Glomerular endothelial cell (primary cell): ENCODE measurements at places on chromosomes 16 and 17.

DNA sequence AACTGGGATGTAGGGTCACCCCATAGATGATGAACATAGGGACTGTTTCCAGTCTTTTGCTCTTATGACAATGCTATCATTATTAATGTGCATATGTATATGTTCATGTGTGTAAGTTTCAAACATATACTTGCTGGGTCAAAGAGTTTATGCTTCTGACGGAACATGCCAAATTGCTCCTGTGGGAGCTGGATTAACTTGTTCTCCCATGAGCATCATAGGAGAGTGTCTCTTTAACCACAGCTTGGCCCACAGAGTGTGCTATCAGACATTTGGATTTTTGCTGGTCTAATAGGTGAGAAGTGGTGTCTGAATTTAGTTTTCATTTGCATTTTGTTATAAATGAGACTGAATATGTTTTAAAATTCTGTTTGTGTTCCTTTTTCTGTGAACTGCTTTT is 22.3 kb upstream of the ADORA2B start:
- no peak for DNase-seq

DNA sequence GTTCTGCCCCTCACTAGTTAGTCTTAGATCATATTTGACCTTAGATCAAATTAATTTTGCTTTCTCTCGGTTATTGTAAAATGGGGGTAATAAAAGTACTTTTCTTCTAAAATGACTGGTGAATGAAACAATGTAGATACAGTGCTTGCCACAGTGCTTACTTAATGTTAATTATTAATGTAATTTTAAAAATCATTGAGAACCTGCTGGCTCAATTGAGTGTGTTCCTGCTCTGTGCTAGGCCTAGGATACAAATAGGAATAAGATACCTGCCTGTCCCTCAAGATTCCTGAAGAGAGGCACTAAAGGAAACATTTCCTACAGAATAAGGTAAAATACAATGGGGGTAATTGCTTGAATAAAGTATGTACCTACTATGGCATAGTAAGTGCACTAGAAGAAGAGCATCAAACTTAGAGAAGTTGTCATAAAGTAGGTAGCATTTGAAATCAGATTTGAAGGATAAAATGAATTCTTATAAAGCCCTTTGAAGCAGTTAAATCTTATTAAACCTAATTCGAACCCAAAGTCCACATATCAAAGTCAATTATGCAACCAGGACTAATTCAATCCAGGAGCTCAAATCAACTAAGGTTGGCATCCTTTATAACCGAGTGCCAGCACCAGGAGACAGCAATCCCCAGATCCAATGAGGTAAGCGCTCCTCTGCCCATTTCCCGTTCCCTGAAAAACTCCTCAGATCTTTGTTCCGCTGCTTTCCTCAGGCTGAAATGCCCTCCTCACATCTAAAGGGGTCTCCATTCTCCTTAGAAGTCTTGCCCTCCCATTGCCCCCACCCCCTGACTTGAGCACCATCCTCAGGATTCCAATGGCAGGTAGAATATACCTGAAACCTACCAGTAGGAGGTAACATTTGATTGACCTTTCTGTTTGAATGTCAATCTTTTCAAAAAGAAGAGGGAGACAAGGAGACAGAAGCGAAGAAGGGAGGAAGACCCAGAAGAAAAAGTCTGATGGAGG is 2.4 kb upstream of the MED13 start:
- no peak for DNase-seq

- no peak for DNase-seq
Measured at GRCh38 chr17:81869221-81870130, 1.7 kb downstream of the ARHGDIA start.

DNA sequence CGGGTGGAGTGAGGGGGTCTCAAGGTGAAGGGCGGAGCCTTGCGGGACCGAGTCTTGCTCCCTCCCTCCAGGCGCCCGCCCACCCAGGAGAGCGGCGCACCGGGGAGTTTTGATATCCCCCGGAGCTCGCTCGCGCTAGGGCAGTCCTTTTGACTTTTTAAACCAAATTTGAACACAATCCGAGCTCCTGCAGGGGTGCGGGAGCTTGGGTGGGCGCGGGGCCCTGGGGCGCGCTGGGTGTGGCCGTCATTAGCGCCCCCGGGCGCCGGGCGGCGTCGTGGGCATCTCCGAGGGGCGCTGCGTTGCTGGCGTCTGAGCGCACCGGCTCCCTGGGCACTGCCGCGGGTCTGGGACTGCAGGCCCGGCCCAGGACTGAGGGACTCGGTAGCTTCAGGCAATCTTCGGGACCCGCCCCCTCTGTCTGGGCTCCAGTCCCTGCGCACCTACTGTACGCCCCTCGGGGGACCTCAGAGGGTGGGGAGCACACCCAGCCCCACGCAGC is 10.9 kb downstream of the MAF start:
- DNase-seq = no peak

DNA sequence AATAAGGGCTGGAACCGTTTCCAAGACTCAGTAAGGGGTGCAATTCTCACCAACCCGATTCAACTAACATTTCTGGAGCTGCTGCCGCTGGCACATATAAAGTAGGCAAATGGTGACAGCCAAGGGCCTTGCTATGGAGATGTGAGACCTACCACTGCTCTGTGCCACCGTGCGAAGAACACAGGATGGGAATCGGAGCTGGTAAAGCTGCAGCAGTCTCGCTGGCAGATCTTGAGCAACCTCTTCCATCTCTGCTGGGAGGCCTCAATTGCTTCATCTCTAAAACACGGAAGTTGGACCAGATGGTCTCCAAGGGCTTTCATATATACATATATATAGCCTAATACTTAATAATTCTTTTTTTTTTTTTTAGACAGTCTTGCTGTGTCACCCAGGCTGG is 128.9 kb upstream of the RCVRN start:
- DNase-seq = no peak

GRCh38 chr17:82781894-82782274 is 30.0 kb downstream of the TBCD start:
- DNase-seq = peak; percentile 37

DNA sequence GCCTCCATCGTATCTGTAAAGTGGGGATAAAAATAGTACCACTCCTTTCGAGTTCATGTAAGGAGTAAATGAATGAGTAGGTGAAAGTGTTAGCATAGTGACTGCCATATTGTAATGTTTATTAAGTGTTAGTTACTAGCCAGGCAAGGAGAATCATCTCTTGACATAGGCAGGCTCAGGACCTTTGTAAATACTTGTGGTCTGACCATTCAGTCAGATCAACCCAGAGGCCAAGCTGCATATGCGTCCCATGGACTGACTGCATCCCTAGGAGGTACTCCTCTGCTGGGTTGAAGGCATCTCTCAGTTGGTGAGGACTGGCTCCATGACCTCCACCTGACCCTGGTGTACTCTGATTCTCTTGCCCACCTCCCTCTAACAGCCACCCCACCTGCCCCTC is 40.5 kb upstream of the CDRT4 start:
- DNase-seq = no peak

DNA sequence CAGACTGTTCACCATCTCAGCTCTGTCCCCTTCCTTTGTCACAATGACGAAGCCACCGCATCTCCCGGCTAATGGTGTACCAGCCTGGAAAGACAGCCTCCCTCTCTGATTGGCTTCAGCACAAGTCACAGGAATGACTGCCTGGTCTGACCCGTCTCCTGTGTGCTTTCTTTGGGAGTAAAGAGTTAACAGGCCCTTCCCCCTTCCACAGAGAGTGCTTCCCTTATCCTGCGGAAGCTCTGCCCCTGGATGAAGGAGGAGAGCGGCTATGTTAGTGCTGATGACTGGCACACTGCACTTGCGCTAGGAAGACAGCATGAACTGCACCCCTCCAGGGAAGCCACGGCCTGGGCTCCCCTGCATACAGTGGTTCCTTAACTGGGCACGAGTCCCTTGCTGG is 11.3 kb downstream of the USB1 start:
- no peak for DNase-seq

DNA sequence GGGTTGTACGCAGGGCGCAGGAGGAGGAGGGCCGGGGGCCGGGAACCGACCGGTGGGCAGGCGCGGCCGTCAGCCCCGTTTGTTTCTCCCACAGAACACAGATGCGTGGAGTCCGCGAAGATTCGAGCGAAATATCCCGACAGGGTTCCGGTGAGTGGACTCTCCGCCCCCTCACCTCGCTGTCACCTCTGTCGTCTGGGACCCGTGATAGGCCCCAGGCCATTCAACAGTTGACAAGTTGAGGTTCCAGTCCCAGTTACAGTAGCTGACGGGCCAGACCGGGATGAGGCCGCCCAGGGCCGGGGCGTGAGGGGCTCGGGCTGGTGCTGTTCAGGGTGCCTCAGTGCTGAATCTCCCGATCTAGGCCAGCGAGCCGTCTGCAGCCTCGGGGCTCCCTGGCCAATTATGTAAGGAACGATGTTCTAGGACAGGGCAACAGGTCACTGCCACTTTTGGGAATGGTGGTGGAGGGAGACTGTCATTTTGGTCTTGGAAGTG is 628 bp downstream of the GABARAPL2 start:
- no peak for DNase-seq

DNA sequence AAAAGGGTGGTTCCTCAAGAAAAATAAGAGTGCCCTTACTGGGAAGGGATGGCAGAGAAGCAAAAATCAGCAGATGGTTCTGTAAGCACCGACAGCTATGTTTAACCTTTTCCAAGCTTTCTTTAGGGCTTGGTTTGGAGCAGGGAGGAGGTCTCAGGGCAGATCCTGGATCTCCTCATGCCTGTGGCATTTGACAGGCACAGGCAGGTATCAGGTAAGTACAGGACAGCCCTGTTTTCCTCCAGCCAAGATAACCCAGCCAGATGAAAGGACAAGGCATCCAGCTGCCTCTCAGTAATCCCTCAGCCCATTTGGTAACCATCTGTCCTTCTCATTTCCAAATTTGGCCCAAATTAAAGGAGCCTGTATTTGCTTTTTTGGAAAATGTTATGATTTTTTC is 141.5 kb downstream of the TOX3 start:
- DNase-seq = no peak

GRCh38 chr17:4607773-4608187 is 23.5 kb downstream of the SMTNL2 start:
- DNase-seq = no peak

- no peak for DNase-seq
Measured at GRCh38 chr17:54536306-54536705, 364.3 kb upstream of the TOM1L1 start.

- DNase-seq = peak; percentile 68
Measured at GRCh38 chr17:83109793-83110645, 30.6 kb downstream of the METRNL start.

DNA sequence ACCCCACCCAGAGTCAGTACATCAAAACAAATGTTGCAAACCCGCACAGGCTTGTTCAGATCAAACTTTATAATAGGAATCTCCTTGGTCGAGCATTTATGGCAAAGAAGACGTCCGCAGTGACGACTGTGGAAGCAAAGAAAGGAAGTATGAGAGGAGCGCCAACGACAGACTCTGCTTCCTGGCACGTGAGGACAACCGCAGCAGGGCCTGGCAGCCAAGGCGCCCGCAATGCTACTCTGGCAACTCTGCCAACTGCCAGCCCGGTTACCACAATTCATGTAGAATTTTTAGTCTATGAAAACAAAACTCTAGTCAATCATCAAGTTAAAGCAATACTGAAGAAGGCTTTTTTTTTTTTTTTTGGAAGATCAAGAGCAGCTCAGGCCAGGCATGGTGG is 24.8 kb downstream of the CYB5D2 start:
- DNase-seq = no peak

DNA sequence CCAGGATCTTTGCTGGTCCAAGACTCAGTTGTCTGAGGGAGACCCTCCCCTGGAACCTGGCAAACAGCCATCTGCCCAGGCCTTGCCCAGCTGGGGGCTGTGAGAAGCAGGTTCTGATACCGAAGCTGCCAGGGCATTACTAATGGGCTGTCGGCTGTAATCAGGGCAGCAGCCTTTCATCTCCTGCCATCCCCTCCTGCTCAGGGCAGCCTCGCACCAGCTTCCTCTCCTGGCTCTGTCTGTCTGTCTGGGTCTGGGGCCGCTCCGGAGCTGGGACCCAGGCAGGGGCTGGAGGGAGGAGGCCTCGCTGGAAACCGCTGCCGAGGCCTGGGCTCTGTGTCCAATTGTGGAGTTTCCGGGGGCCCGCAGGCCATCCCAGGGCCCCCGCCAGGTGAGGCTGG is 21.6 kb upstream of the BRD7 start:
- DNase-seq = no peak

DNA sequence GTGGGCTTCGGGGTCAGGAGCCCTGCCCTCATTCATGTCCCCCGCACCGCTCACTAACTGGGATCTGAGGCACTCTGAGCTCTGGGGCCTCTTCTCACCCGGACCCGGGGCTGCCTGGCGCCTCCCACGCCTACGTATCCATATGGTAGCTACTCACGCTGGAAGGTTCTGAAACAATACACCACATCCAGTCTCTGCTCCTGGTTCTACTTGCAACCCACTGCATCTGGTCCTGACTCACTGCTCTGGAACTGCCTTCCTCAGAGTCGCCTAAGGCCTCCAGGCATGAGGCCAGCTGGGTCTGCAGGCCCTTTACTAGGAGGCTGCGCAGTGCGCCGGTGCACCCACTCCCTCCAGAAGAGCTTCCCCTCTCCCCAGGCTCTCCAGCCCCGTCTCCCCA is 18.1 kb downstream of the USP36 start:
- no peak for DNase-seq

GRCh38 chr17:48333034-48333530 is 96.9 kb downstream of the SKAP1 start:
- no peak for DNase-seq

- DNase-seq = no peak
Measured at GRCh38 chr16:57062329-57062728, 30.1 kb upstream of the CPNE2 start.

GRCh38 chr17:74343526-74344284 is 17.7 kb downstream of the KIF19 start:
- no peak for DNase-seq

- DNase-seq = no peak
Measured at GRCh38 chr16:35565626-35566025, 2106.2 kb downstream of the TP53TG3F start.

- no peak for DNase-seq
Measured at GRCh38 chr16:48907906-48908634, 298.1 kb upstream of the N4BP1 start.

DNA sequence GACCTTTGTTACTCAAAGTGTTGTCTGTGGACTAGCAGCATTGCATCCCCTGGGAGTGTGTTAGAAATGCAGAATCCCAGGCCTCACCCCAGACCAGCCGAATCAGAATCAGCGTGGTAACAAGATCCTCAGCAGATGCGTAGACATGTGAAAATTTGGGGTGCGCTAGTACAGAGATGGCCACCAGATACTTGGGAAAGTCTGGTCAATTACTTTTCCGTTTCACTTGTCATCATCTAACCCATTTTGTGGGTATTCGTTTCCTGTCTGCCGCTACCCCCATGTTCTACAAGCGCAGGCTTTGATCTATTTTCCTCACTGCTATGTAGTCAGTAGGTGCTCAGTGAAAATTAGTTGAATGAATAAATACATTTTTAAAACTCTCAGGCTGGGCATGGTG is 33.1 kb upstream of the HERPUD1 start:
- DNase-seq = no peak

DNA sequence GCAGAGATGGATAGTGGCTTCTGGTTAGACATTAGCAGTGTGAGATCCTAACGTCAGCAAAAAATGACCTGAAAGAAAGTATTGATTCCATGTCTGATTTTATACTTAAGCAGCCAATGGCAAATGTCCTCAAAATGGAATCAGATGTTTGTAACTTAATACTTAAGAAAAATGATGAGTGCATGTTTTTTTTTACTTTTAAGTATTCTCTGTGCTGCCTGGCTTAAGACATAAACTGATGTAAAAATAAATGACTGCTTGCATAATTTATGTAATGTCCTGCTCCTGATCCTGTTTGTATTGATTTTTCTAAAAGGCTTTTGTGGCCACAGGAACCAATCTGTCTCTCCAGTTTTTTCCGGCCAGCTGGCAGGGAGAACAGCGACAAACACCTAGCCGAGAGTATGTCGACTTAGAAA is 7.4 kb downstream of the CBFB start:
- no peak for DNase-seq
